ENCODE measurements at places on chromosomes 6 and 20.
A peak's percentile ranks its signal among the peaks of the same experiment; 100 is the strongest.

GRCh38 chr6:161476711-161477110 is 202.8 kb upstream of the AGPAT4 start:
- no peaks in the 10 kb centered on the region for H3K36me3 ChIP-seq
- H3K4me3 ChIP-seq, result no peak overlapping the region
- no peaks in the 10 kb centered on the region for H3K4me1 ChIP-seq
- H3K27me3 ChIP-seq, result no peaks in the 10 kb centered on the region

DNA sequence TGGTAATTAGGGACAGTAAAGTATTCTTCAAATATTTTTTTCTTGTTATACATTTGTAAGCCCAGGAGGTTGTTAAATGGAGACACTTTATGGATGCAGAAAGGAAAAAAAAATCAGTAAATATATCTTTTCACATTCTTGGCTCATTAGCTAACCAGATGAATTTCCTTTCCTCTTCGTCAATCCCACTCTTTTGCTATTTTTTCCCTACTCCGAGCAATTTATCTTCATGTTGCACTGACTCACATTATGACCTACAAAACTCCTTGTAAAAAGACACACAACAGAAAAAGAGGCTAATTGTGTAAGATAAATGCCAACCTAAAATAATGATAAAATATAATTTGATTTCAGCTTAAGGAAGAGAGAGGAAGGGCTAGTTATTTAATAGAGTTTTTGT is 472.9 kb upstream of the ZNF337 start:
- H3K4me1 ChIP-seq, result no peaks in the 10 kb centered on the region
- H3K36me3 ChIP-seq, result no peaks in the 10 kb centered on the region
- H3K27ac ChIP-seq, result no peak overlapping the region
- no peaks in the 10 kb centered on the region for H3K27me3 ChIP-seq
- DNase-seq, result no peak

DNA sequence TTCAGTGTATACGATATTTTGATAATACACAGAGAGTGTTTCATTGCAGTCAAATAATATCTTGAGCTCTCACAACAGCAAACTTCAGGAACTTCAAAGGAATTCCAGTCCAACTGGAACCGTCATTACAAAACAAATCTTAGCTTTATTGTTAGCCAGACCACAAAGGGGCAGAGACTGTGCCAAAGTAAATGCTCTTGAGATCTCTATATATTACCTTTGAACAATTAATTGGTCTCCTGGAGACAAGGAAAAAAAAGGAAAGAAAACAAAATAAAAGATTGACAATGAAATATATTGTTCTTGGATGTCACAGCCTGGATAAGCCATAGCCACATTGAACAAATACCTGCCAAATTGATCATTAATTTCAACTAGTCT is 70.0 kb downstream of the FOXC1 start:
- DNase-seq, result no peak
- H3K27ac ChIP-seq, result no peak overlapping the region
- no peaks in the 10 kb centered on the region for H3K4me1 ChIP-seq
- no peaks in the 10 kb centered on the region for H3K27me3 ChIP-seq

DNA sequence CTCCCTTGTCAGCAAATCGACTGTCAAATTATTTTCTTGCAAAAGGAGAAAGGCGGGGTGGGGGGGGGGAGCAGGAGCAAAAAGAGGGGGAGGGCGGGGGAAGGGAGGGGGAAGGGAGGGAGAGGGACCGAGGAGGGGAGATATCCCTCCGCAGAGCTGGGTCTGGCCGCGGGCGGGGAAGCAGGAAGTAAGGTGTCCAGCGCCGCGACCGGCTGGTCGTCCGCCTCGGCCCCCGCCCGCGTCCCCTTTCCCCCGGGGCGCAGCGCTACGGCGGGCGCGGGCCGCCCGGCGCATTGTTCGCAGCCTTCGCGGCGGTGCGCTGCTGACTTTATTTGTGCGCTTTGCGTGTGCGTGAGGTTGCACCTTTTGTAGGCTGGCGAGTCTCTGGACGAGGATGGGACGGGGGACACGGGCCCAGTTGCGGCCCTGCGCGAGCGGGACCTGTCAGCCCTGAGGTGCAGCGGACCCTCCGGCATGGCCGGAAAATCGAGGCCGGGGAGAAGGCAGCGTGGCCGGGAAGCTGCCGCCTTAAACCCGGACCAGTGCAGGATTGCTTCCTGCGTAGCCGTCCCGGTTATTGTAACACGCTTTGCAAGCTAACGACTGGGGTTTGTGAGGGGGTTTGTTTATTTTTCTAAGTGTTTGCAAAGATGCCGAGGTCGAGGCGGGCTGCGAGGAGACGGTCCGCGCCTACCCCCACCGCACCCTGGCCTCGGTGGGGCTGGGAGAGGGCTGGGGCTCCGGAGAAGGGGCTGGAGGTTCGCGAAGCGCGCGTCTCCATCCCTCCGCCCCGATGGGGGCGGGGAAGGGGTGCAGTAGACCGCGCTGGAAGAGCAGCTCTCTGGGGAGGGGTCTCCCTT is 675 bp upstream of the TRERF1 start:
- peak overlapping the region; percentile 87 for H3K4me3 ChIP-seq
- no peaks in the 10 kb centered on the region for H3K27me3 ChIP-seq
- peak; percentile 46 for DNase-seq
- peak overlapping the region; percentile 67 for H3K27ac ChIP-seq

DNA sequence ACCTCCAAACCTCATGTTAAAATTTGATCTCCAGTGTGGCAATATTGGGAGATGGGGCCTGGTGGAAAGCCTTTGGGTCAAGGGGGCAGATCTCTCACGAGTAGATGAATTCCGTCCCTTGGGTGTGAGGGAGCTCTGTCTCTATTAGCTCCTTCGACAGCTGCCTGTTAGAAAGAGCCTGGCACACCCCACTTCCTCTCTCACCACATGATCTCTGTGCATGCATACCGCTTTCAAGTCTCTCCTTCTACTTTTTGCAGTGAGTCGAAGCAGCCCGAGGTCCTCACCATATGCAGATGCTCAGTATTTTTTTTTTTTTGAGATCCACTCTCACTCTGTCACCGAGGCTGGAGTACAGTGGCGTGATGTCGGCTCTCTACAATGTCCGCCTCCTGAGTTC is 176.9 kb downstream of the SYNDIG1 start:
- no peaks in the 10 kb centered on the region for H3K36me3 ChIP-seq
- H3K27me3 ChIP-seq, result no peaks in the 10 kb centered on the region
- peaks cover 3% of the 10 kb centered on the region for H3K4me1 ChIP-seq
- H3K27ac ChIP-seq, result no peak overlapping the region

DNA sequence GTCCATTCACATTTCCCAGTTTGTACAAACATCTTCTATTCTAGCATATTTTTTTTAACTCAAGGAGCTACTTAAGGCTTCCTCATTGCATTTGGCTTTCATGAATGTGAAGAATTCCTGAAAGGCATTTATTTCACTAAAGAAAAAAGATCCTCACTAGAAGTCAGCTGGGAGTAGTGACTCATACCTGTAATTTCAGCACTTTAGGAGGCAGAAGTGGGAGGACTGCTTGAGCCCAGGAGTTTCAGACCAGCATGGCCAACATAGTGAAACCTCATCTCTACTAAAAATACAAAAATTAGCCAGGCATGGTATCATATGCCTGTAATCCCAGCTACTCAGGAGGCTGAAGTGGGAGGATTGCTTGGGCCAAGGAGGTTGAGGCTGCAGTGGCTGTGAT is 30.9 kb upstream of the XRN2 start:
- no peak overlapping the region for H3K27ac ChIP-seq
- H3K27me3 ChIP-seq, result peaks cover 4% of the 10 kb centered on the region
- no peak for DNase-seq
- no peaks in the 10 kb centered on the region for H3K36me3 ChIP-seq
- no peak overlapping the region for H3K4me3 ChIP-seq

- H3K27me3 ChIP-seq, result no peaks in the 10 kb centered on the region
- H3K4me3 ChIP-seq, result no peak overlapping the region
- H3K36me3 ChIP-seq, result no peaks in the 10 kb centered on the region
- H3K27ac ChIP-seq, result no peak overlapping the region
Observed at GRCh38 chr6:41887331-41887751, 7.8 kb downstream of the USP49 start.

Data from T-cell (primary cell).